ENCODE measurements at places on chromosomes 13 and 19.

GRCh38 chr19:27824108-27824507 lies 1388.8 kb downstream of the UQCRFS1 start:
- DNase-seq: no peak

- DNase-seq: no peak
Observed at GRCh38 chr13:91169321-91170050, 178.0 kb upstream of the MIR17HG start.

DNA sequence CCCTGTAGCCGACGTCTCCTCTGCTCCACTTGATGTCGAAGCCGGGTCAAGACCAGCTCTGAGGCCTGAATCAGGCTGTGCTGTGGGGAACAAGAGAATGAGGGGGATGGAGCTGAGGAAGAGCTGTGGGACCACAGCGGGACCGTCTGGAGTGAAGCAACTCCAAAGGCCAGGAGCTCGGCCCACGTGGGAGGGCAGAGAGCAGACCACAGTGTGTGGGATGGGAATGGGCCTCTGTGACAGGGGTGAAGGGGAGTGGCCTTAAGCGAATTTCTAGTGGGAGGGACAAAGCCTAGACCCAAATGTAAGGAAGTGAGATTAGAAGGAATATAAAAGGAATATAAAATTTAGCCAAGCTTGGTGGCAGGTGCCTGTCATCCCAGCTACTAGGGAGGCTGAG lies 3.8 kb upstream of the SLC8A2 start:
- no peak for DNase-seq

- DNase-seq: no peak
Observed at GRCh38 chr19:56720281-56720680, 48.7 kb upstream of the ZNF835 start.

DNA sequence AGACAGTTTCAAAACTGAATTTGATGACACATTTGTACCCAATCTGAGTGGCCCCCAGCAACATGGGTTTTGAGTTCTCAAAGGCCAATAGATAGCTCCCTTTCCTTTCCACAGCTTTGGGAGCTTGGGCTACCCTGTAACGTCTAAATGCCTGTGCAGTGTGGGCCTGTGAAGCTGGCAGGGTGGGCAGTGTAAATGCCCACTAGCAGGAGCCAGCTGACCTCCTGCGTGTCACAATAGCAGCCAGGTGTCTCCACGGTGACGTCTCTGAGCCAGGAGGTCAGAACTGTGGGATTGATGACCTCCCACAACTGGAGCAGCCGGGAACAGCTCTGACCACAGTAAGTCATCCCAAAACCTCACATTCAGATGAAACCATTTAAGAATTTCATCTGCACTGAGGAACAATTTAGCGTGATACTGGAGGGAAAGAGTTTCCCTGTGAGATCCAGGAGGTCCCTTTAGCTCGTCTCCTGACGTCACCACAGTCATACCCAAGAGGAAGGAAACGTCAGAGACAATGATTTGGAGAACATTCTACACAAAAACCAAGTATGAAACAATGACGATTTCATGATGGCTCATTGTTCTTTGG lies at the start of gene IPO5:
TSS of gene IPO5 (plus strand) at position 300 of the 595 bp plus-strand sequence. CDS start 23,022 bp downstream, outside the sequence.
- DNase-seq: no peak

- DNase-seq: no peak
Observed at GRCh38 chr13:42401376-42401775, 129.4 kb downstream of the AKAP11 start.

DNA sequence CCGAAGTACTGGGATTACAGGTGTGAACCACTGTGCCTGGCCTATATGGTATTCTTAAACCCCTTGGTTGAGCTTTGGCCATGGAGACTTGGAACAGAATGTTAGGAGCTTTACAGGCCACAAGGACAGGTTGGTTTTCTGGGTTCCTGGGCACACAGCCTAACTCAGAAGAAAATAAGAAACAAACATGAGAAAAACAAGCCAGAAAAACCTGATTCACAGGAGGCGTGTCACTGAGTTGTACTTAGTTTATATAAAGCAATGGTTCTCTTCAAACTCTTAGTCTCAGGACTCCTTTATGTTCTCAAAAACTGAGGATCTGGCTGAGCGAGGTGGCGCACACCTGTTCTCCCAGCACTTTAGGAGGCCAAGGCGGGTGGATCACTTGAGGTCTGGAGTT lies 125.1 kb upstream of the SPATA13 start:
- no peak for DNase-seq

DNA sequence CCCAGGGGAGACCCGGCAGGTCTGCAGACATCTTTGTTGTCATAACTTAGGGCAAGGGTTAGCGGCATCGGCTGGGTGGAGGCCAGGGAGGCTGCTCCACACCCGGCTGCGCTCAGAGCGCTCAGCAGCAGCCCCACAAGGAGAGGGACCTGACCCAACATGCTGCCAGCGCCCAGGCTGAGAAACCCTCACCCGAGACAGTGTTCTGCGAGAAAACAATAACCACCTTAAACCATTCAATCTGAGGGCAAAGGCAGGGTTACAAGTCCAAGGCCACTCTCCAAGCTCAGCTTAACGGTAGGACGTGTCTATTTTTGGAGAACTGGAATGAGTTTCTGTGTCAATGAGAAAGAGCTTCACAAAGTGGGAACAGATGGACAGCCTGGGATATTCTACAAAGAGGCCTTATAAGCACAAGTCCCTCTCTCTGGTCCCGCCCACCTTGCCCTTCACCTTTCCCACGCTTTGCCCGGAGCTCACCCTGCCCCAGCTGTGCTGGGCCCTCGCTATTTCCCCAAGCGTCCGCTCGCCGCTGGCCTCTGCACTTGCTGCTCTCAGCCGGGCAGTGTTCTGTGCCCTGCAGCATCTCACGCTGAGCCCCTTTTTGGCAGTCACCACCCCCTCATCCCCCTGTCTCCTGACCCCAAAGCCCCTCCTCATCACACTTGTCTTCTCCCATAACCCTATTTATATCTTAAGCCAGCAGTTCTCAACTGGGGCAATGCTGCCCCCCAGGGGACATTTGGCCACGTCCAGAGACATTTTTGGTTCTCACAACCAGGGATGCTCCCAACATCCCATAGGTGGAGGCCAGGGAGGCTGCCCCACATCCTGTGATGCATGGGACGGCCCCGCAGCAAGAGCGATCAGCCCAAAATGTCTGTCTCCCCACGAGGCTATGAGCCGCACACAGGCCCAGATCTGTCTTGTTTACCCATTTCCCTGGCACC lies 17.6 kb downstream of the PPP1R12C start:
- DNase-seq: no peak

DNA sequence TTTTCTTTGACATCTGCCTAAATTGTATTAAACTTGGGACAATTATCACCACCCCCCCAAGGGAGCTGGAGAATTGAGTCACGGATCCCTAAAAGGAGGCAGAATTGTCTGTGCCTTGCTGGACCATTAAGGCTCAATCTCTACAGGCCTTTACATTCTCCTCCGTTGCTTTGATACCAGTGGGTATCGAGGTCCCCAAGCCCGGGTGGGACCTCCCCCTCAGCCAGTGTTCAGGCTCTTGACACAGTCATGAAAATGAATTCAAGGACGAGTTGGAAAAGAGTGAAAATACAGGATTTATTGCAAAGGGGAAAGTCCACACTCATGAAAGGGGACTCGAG lies 5.6 kb downstream of the PPP1R15A start:
- DNase-seq: no peak

GRCh38 chr19:5130371-5131030 lies 161.6 kb downstream of the KDM4B start:
- DNase-seq: peak; percentile 26

DNA sequence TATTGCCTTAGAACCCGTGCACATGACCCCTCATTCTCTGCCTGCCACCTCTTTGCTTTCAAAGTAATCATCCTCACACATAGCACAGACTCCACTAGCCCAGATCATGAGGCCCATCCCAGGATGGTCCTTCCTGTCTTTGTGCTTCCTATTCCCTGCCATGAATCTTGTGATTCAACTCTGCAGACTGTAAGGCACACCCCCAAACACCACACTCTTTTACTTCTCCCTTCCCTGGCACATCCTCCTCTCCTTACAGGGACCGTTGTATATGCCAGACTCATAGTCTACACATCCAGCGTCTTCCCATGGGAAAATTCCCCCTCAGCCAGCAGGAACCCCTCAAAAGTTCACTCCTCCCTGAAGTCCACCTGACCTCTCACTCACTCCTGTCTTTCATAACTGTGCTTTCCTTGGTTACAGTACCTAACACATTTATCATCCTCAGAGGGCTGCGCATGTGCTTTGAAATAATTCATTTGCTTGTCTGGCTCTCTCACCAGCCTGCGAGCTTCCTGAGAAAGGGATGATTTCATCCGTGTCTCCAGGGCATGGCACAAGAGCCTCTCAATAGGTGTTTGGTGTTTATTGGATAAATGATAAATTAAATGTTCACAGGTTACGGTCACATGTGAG lies 26.8 kb upstream of the LRCH1 start:
- DNase-seq: no peak

Measured in stimulated activated CD8-positive, alpha-beta memory T cell treated with anti-CD3 and anti-CD28 coated beads, Interleukin-15, amount 100 ng/mL, for 48 hours (primary cell).